ENCODE measurements at places on chromosomes 7 and 10. TPM values are rescaled to one million over a fixed set of nuclear protein-coding genes. Genes with fewer than 3 reads are reported as not detected.

Gene GDF2
- total RNA-seq = not detected

DNA sequence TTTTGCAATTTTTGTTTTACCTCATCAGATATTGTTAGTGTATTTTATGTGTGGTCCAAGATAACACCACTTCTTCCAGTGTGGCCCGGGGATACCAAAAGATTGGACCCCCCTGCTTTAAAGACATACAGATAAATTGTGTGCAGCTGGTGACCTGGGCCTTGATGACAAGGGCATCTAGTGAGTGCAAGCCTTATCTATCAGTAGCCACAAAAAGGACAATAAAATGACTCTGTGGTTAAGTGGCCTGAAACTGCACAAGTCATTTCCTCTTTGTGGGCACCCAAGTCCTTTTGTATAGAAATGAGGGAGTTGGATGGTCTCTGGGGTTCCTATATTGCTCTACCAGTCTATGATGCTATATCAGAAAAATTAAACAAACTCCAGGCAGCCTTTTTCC is 98.1 kb downstream of the PARD3 start:
- no peak overlapping the region for H3K27ac ChIP-seq
- H3K4me1 ChIP-seq = no peaks in the 10 kb centered on the region
- no peak overlapping the region for H3K4me3 ChIP-seq
- no peak for DNase-seq
- no peaks in the 10 kb centered on the region for H3K36me3 ChIP-seq

Gene TUBB8
- total RNA-seq = not detected

- no peaks in the 10 kb centered on the region for H3K27me3 ChIP-seq
- no peak overlapping the region for H3K4me3 ChIP-seq
- DNase-seq = no peak
- no peaks in the 10 kb centered on the region for H3K36me3 ChIP-seq
- no peaks in the 10 kb centered on the region for H3K4me1 ChIP-seq
Measured at GRCh38 chr10:17190602-17191001, 10.9 kb downstream of the TRDMT1 start.

DNA sequence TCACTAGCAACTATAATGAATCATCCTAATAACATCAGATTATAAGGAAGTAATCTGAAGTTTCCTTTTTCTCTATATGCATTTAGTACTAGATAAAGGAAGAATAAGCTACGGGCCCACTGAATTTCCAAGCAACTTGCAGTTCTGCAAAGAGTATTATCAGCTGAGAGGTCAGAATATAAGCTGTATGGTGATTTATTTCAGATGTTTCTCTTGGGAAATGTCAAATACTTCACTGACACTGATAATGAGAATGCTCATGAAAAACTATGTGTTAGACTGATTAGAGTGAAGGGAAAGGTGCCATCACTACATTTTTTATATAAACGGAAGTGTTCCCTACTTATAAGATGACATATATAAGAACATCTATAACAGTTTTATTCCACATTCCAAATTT is 251.2 kb upstream of the HGF start:
- H3K4me3 ChIP-seq = no peak overlapping the region
- H3K27me3 ChIP-seq = no peaks in the 10 kb centered on the region
- no peak overlapping the region for H3K27ac ChIP-seq

- H3K36me3 ChIP-seq = no peaks in the 10 kb centered on the region
- no peaks in the 10 kb centered on the region for H3K27me3 ChIP-seq
- no peak for DNase-seq
- no peak overlapping the region for H3K27ac ChIP-seq
- H3K4me3 ChIP-seq = no peak overlapping the region
- no peaks in the 10 kb centered on the region for H3K4me1 ChIP-seq
Measured at GRCh38 chr7:128447941-128448564, 7.6 kb upstream of the HILPDA start.

DNA sequence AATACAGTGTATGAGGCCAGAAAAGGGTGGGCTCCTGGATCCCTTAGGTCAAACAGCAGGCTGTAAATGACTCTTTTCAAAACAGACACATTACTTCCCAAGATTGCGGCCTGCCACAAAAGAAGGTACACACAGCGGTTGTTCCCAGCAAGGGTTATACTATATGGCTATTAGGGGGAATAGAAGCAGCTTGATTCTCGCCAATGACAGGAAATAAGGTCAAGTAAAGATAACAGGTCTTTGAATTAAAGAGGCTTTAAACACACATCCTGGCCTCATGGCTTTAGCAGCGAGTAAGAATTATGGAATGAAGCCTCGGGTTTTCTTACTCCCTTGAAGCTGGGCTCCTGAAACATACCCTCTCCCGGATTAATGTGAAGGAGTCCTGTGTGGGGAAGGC is 58.3 kb downstream of the CYP26A1 start:
- no peaks in the 10 kb centered on the region for H3K36me3 ChIP-seq
- no peak for DNase-seq
- no peak overlapping the region for H3K27ac ChIP-seq
- no peaks in the 10 kb centered on the region for H3K27me3 ChIP-seq
- H3K4me1 ChIP-seq = no peaks in the 10 kb centered on the region
- H3K4me3 ChIP-seq = no peak overlapping the region

DNA sequence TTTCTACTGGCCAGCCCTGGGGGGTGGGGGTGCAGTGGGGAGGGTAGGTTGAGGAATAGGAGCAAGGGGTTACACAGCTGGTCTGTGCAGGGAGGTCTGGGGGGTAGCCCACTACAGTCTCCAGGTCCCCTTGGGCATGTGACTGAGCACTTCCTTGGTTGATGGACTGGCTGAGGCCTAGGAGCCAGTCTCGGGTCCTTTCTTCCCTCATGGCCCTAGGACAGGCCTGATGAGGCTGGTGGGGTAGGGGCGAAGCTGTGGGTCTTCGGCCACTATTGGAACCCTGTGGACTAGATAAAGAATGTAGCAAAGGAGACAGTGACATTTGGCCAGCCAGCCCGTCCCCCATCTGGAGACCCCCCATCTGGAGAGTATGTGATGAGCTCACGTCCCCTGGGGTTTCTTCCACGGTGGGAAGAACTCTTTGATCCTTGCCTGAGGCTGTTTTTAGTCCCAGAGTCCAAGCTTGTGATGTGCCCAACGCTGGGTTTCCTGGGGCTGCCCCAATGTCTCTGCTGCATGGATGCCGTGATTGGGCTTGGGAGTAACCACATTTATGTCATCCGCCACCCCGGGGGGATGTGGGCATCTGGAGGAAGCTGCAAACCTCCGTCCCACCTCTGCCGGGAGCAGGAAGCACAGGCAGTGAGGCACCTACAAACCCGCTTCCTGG is 20.7 kb downstream of the FAM241B start:
- no peaks in the 10 kb centered on the region for H3K4me1 ChIP-seq
- DNase-seq = no peak
- no peaks in the 10 kb centered on the region for H3K36me3 ChIP-seq
- no peak overlapping the region for H3K27ac ChIP-seq
- H3K27me3 ChIP-seq = no peaks in the 10 kb centered on the region
- no peak overlapping the region for H3K4me3 ChIP-seq

GRCh38 chr10:88883448-88883809 is 3.4 kb downstream of the STAMBPL1 start:
- H3K27ac ChIP-seq = no peak overlapping the region
- DNase-seq = no peak
- no peaks in the 10 kb centered on the region for H3K36me3 ChIP-seq
- H3K4me1 ChIP-seq = no peaks in the 10 kb centered on the region
- H3K27me3 ChIP-seq = no peaks in the 10 kb centered on the region

Gene TES
- 96.6 TPM for total RNA-seq

Data from prostate gland (tissue), 2 donors.